ENCODE measurements at places on chromosomes 2 and 18.

GRCh38 chr2:192123847-192124246 is 70.9 kb downstream of the TMEFF2 start:
- no peak for DNase-seq

- no peak for DNase-seq
Measured at GRCh38 chr18:24475926-24476589, 15.6 kb downstream of the HRH4 start.

DNA sequence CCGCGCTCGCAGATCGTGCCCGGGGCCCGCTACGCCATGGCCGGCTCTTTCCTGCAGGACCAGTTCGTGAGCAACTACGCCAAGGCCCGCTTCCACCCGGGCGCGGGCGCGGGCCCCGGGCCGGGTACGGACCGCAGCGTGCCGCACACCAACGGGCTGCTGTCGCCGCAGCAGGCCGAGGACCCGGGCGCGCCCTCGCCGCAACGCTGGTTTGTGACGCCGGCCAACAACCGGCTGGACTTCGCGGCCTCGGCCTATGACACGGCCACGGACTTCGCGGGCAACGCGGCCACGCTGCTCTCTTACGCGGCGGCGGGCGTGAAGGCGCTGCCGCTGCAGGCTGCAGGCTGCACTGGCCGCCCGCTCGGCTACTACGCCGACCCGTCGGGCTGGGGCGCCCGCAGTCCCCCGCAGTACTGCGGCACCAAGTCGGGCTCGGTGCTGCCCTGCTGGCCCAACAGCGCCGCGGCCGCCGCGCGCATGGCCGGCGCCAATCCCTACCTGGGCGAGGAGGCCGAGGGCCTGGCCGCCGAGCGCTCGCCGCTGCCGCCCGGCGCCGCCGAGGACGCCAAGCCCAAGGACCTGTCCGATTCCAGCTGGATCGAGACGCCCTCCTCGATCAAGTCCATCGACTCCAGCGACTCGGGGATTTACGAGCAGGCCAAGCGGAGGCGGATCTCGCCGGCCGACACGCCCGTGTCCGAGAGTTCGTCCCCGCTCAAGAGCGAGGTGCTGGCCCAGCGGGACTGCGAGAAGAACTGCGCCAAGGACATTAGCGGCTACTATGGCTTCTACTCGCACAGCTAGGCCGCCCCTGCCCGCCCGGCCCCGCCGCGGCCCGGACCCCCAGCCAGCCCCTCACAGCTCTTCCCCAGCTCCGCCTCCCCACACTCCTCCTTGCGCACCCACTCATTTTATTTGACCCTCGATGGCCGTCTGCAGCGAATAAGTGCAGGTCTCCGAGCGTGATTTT is 7.6 kb downstream of the TBR1 start:
- peak; percentile 69 for DNase-seq

- peak; percentile 73 for DNase-seq
Measured at GRCh38 chr2:239157771-239158170, 243.0 kb downstream of the HDAC4 start.

DNA sequence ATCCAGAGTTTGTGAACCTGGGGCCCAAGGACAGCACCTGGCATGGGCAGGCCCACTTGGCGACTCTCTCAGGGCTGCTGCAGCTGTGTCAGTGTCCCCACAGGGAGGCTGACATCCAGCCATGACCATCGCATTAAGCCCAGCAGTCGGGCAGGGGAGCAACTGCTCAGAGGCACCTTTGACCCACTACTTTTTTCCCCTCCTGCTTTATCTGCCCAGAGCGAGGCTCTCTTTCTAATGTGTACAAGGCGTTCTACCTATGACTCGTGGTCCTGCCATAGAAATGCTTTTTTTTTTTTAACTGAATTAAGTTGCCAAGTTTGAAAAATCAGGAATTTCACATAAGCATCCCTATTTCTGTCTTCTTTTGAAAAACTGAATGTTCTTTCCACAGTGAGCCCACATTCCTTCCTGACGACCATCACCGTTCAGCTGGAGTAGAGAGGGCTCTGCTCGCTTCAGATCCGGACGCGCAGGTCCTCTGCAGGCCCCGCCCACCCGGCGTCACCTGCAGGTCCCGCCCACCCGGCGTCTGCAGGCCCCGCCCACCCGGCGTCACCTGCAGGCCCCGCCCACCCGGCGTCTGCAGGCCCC is 403 bp upstream of the CLUL1 start:
- DNase-seq, result peak; percentile 85
